ENCODE measurements at places on chromosomes 1 and 21.

- DNase-seq, result peak; percentile 73
Measured at GRCh38 chr1:29736582-29737188, 500.4 kb downstream of the PTPRU start.

DNA sequence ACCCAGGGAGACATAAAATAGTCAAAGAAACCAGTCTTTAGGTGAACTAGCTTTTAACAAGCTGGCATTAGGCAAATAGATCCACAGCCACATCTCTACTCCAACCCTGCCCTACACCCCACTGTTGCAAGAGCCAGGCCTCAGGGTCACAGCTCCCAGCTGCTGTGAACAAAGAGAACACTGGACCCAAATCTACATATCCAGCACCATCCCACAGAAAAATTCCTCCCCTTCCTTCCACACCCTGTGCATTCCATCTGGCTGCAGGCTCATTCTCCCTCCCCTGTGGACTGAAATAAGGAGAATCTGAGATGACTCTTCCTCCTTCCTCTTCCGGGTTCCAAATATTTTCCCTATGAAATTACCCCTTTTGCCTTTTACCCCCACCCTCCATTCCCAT, 23.2 kb downstream of the DLGAP3 start:
- DNase-seq, result no peak

DNA sequence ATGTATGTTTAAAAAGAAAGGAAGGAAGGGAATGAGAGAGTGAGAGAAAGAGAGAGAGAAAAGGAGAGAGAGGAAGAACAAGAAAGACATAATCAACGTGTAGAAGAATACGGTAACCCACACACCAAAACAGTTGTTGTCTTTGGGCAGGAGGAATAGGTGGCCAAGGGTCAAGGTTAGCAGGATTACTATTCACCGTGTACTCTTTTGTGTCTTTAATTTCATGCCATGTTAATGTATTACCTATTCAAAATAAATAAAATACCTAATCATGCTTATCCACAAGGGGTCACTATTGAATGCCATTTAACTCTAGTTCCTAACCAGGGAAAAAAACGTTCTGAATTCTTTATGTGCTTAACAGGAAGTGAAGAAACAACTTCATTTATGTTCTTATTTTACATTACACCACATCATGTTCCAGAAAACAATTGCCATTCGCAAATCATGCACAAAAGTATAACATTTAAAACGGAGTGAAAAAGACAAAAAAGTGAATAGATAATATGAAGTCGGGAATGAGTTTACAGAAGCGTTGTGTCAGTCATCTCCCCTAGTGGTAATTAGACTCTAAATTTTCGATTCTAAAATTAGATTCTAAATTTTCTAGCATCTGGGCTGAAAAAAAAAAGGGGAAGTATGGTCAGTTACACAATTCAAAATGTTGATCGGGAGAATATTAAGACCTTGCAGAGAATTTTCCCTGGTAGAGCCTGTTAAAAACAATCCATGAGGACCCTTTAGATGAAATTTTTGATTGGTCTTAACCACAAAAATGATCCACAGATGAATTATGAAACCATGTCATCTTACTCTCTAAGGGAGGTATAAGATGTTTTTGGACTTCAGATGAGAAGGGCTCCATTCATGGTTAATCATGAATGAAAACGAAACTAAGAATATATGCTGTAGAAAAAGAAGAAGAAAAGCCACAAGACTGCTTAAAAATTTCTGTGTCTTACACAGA, 700 bp upstream of the KMO start:
- peak; percentile 81 for DNase-seq

DNA sequence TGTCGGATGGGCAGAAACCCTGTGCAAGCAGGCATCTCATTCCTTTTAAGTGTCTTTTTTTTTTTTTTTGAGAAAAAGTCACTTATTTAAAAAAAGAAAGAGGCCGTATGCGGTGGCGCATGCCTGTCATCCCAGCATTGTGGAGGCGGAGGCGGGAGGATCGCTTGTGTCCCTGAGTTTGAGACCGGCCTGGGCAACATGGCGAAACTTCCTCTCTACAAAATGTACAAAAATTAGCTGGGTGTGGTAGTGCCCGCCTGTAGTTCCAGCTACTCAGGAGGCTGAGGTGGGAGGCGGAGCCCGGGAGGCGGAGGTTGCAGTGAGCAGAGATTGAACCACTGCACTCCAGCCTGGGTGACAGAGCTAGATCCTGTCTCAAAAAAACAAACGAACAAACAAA, 1.7 kb downstream of the GPR137B start:
- DNase-seq, result no peak

DNA sequence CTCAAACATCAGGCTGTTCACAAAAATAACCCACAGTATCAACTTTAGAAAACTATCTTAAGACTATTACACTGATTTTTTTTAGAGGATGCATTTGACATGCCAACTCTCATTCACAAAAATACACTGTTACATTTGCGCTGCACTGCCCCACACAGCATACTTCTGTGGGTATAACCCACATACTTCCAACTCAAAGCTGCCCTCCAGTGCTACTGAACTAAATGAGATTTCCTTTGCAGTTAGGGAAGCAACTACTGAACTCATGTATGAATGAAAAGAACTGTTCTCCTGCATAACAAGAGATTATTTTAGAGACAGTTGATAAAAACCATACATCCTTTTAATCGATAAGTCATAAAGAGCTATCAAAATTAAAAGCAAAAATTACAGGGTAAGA, 25.8 kb upstream of the GADD45A start:
- no peak for DNase-seq

DNA sequence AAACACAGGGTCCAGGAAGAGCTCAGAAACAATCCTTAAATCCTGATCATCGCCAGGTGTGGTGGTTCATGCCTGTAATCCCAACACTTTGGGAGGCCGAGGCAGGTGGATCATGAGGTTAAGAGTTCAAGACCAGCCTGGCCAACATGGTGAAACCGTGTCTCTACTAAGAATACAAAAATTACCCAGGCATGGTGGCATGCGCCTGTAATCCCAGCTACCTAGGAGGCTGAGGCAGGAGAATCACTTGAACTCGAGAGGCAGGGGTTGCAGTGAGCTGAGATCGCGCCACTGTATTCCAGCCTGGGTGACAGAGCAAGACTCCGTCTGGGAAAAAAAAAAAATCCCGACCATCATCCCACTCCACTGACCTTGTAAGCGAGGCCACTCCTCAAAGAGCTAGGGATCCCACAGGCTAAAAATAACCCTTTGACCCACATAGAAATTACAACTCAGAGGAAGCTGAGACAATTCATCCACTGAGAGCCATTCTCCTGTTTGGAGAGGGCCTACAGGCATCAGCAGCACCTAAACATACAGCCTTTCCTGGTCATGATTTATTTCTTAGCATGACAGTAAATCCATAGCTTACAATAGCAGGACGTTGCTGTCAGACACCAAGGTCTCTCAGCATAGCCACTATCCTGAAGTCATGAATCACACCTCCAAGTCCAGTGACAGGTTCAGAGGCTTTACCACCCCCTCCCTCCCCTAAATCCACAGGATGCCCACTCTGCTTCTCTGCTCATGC, 66.7 kb downstream of the TGFBR3 start:
- DNase-seq, result no peak

GRCh38 chr1:94047949-94048348, 73.0 kb downstream of the ABCA4 start:
- no peak for DNase-seq

DNA sequence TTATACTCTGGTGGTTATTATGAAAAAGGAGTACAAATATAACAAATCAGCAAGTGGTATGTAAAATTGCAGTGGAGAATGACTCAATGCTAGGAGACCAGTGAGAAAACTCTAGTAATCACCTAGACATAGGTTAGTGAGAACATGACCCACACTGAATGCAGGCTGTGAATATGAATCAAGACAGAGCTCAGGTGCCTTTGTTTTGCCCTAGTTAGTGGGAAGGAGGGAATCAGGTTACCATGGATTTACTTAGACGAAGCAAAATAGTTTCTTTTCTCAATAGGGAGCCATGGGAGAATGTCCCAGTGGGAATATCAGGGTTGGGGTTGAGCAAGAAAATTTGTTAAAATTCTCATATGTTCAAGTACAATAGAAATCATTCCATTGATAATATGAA, 10.6 kb upstream of the GCLM start:
- no peak for DNase-seq

DNA sequence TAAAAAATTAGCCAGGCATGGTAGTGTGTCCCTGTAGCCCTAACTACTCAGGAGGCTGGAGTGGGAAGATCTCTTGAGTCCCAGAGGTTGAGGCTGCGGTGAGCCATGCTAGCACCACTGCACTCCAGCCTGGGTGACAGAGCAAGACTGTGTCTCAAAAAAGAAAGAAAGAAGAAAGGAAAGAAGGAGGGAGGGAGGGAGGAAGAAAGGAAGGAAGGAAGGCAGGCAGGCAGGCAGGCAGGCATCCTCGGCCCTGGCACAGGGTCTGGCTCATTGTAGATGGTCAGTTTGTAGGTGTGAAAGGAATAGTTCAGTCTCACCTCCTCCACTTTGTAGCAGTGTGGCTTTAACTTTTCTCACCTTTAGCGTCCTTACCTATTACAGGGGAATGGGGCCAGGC, 25.0 kb downstream of the NAV1 start:
- DNase-seq, result no peak

- no peak for DNase-seq
Measured at GRCh38 chr1:202088206-202088605, 34.5 kb upstream of the GPR37L1 start.

- no peak for DNase-seq
Measured at GRCh38 chr1:37151789-37152188, 117.5 kb upstream of the GRIK3 start.

DNA sequence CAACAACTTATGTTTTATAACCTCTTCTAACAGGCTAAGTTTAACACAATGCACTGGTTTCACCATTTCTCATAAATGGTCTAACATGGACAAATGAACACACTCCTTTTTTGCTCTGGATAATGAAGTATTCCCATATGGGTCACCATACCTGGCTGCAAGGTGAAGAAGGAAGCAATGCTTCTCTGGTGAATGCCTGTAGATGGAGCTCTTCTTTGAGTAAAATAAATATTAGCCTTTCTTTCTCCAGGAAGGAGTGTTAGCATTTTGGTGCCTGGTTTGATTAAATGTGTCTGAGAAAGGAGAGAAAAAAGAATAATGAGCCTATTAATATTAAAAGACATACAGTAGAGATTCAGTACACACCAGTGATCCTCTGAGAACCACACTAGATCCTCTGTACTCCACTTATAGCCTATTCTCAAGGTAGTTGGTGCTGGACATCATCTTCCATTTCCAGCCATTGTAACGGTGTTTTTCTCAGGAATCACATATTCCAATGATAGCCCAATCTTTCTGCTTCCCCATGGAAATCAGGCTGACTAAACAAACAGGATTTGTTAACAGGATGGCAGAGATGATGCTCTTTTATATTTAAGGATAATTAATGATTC, 17.6 kb downstream of the MTFR1L start:
- no peak for DNase-seq

DNA sequence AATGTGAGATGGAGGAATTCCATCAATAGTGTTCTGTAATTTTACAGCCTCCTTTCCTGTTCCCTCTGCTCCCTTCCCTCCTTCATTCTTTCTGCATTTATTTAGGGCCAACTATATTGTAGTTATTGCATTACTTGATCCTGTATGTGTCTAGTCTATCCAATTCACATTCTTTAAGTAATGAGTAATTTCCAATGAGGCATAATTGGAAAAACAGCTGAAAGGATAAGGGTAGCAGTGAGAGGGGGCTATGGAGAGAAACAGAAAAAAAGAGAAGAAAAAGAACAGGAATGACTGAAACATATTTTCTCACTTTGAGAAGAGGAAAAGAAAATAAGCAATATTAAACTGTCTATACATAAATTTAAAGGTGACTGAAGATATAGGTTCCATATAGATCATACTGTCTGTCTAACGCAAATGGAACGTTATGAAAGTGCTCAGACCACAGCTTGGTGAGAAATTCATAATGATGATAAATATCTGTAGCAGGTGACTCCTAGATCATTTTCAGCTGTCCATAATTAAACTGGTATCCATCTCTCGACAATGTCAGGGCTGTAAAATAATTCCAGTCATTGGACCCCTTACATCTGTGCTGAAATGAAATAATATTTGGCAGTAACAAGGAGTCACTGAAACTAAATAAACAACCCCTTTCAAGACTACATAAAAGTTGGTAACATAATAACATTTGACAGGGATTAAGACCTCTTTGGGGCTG, 61.8 kb downstream of the SPAG17 start:
- DNase-seq, result no peak

Measured in cardiac muscle cell (in vitro differentiated cells and primary cell).